Activated CD4-positive, alpha-beta memory T cell treated with anti-CD3 and anti-CD28 coated beads for 36 hours (primary cell): ENCODE measurements at places on chromosomes 12 and 14. TPM values are rescaled to one million over a fixed set of nuclear protein-coding genes. Genes with fewer than 3 reads are reported as not detected.

GRCh38 chr14:28709571-28710305 is 56.8 kb upstream of the FOXG1 start:
- DNase-seq = no peak

Gene ZFHX2
- total RNA-seq = 1.2 TPM

GRCh38 chr14:100104523-100105300 is 39.5 kb downstream of the EVL start:
- DNase-seq = peak; percentile 46

Gene C12orf56
- not detected for total RNA-seq

GRCh38 chr12:6959058-6959804 is 8.1 kb downstream of the PTPN6 start:
- DNase-seq = peak; percentile 84

Gene LGR5
- total RNA-seq = not detected

DNA sequence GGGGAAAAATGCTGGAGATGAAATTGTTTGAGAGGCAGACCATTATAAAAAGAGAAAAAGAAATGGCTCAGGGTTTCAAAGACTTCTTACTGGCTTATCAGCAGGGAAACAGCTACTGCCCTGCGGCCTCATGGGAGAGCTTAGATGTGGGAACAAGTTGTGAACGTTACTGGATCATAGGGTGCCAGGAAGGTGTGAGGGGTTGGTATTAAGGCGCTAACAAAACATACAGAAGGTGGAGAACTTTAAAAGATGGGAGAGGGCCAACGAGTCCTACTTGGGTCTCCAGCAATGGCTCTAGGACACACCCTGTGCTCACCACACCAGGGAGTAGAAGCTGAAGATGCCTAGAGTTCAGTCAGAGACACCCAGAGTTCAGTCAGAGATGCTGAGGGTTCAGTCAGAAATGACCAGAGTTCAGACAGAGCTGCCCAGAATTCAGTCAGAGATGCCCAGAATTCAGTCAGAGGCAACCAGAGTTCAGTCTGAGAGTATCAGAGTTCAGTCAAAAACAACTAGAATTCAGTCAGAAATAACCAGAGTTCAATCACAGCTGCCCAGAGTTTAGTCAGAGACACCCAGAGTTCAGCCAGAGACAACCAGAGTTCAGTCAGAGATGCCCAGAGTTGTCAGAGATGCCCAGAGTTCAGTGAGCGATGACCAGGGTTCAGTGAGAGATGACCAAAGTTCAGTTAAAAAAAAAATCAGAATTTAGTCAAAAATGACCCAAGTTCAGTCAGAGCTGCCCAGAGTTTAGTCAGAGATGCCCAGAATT is 1103.6 kb downstream of the BCL11B start:
- DNase-seq = peak; percentile 61

Gene CLSTN3
- total RNA-seq = 44.7 TPM

GRCh38 chr12:70365648-70366518 is at the start of gene KCNMB4:
Gene KCNMB4 (plus strand): TSS chr12:70366290. CDS start chr12:70366735, 445 bp downstream.
- peak; percentile 83 for DNase-seq

GRCh38 chr12:27516625-27517024 is 7.4 kb upstream of the PPFIBP1 start:
- no peak for DNase-seq

Gene GSG1
- not detected for total RNA-seq

- DNase-seq = no peak
Observed at GRCh38 chr12:5395443-5396271, 36.3 kb upstream of the NTF3 start.

Gene NCKAP5L
- total RNA-seq = 3.0 TPM
